Left lung (tissue), 14 donors: ENCODE measurements at places on chromosomes 2 and 18. TPM values are rescaled to one million over a fixed set of nuclear protein-coding genes. Genes with fewer than 3 reads are reported as not detected.
A peak's percentile ranks its signal among the peaks of the same experiment; 100 is the strongest.

- no peak for DNase-seq
These were observed 96.1 kb downstream of the ITGA4 start for GRCh38 chr2:181553244-181553643.

Gene HOXD12
- not detected for polyA plus RNA-seq

Gene HOXD10
- 0.48 TPM for polyA plus RNA-seq

- DNase-seq, result no peak
These were observed 104.7 kb upstream of the CNGA3 start for GRCh38 chr2:98241592-98241991.

DNA sequence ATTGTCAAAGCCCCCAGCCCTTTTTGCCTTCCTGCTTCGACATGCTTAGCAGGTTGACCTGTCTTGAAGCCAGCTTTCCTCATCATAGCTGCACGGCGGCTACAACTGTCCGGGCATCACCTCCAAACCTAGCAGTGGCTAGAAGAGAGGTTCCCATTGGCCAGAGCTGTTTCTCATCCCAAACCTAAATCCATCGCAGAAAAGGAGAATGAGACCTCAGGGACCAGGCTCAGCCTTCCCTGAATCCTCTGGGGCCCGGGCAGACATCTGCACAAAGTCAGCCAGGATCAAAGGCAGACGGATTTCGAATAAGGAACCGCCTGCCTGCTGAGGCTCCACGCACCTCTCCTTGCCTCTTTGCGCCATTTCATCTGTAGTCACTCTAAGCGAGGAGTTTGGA, 101.7 kb upstream of the SLC66A3 start:
- no peak for DNase-seq

- DNase-seq, result no peak
These were observed 65.0 kb downstream of the SCG2 start for GRCh38 chr2:223537115-223537514.

DNA sequence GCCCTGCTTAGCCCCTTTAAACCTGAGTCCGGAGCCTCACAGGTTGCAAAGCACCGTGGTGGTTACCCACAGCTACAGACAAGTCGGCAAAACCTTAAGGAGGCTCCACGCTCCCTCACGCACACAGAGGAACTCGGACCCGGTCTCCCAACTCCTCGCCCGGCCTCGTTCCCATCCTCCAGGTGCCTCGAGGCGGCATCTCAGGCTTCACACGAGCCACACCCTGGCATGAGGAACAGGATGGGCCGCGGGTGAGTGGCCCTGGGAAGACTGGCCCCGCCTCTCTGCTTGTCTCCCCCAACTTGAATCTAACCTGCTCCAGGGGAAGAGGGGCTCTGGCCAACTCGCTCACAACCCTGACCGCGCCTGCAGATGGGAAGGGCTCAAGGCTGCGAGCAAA, 97.4 kb downstream of the EIPR1 start:
- no peak for DNase-seq

Gene BARD1
- polyA plus RNA-seq, result 20.5 TPM

DNA sequence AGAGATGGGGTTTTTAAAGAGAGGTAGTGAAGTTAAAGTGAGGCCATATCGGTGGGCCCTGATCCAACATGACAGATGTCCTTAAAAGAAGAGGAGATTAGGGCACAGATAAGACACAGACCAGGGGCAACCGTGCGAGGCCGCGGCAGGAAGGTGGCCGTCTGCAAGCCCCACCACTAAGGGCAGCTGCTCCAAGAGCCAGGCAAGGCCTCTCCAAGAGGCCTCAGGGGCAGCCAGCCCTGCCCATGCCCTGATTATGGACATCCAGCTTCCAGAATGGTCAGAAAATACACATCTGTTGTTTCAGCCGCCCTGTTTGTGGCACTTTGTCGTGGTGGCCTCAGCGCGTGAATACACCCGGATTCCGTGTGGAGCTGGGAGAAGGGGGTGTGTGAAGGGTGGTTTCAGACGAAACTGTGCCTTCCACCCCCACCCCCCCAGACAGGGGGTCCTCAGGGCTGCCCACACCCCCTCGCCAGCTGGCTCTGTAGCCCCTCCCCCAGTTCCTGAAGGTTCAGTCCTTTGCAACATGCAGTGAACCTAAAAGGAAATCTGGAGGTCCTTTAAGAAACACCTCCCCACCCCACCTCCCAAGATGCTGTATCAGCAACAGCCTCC, 74.1 kb upstream of the SMAD7 start:
- DNase-seq, result no peak

Gene POTEC
- polyA plus RNA-seq, result 0.03 TPM

DNA sequence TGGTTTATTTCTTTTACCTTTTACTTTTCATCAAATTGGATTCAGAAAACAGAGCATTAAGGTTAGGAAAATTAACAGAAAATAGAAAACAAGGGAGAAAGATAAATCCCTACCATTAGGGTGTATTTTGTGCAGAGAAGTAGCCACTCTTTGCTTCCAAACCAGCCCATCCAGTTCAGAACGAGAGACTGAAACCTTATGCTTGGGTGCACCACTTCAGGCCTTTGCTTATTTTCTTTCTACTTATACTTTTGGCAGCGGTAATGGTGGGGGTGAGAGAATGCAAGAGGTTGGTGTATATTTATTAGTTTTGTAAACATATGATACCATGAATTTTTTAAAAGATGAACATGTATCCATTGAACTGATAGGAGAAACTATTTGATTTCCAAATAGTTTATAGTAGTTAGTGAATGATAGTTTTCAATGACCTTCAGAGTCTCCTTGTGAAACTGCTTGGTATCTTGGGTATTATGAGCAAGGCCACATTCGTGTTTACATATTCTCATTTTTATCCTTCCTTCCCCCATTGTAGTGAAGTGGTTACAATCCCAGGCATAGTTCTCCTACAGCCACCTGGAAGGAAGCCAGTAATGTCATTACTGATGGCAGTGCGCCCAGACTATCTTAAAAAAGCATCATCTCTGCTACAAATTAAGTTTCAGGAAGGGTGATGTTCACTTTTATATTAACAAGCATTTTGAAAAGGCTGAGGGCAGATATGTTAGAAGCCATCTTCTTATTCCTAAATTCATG, 60.8 kb downstream of the MFSD6 start:
- peak; percentile 94 for DNase-seq

- DNase-seq, result no peak
These were observed 691.0 kb downstream of the ZEB2 start for GRCh38 chr2:143828763-143829537.

DNA sequence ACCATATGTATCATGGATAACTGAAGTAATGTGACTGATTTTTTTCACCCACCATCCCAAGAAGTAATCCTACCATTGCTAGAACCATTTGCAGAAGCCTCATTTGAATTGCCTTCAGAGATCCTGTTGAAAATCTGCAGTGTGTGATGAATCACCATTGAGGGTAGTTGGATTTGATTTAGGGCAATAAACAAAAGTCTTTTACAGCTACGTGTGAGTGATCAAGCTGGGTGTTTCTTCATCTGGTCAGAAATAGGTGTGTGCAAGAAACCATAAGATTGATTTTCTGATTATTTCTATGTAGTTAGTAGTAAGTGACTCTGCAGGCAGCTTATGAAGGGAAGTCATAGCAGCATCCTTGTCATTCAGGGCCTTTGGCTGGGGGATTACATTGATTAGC, 159.6 kb downstream of the MGAT5 start:
- DNase-seq, result no peak

Gene PRADC1
- 12.8 TPM for polyA plus RNA-seq

- DNase-seq, result peak; percentile 49
These were observed 29.1 kb downstream of the RTP5 start for GRCh38 chr2:241898463-241899270.

DNA sequence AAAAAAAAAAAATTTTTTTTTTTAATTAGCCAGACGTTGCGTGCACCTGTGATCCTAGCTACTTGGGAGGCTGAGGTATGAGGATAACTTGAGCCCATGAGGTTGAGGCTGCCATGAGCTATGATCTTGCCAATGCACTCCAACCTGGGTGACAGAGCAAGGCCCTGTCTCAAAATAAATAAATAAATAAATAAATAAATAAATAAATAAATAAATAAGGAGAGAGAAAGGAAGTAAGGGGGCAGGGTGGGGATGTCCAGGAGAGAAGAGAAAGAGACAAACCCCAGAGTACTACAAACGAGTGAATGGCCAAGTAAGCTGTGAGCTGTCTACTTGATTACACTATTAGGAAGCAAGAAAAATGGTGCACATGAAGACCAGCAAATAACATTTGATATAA, 7.7 kb upstream of the PMAIP1 start:
- DNase-seq, result no peak

DNA sequence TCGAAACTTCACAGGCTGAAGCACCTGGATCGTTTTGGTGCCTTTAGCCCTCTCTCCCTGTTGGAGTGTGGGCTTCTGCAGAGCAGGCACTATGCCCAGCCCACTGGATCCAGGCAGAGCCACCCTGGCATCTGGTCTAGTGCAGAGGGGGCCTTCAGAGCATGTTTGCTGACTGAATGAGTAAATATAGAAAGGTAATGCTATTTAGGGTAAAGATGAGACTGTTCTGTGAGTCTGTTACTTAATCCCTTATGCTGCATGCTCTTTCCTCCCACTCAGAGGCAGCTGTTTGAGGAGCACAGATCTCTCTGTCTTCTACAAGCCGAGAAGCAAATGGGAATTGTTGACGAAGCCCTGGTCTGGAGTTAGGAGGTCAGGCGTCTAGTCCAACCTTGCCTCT, 130.2 kb downstream of the RGPD3 start:
- DNase-seq, result no peak

Gene CYS1
- polyA plus RNA-seq, result 18.8 TPM

DNA sequence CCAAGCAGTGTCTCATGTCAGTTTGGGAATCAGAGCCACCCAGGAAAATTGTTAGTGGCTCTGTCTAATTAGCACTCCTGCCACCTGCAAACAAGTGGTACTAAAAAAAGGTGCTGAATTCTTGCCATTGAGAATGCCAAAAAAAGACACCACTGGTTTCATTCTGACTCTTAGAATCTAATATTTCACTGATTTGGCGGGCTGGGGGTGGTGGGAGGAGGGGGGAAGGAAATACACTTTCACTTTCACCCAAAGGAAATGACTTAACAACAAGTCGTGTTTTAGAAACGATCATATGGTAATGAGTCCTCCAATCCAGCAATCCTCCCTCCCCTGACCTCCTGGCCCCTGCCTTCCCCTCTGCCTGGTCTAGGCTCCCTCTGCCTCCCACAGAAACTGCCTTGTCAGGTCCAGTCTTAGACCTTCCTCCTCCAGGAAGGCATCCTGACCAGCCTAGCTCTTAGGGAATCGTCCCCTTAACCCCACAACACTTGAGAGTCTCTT, 4.4 kb upstream of the KLHL29 start:
- no peak for DNase-seq

Gene CMPK2
- 3.9 TPM for polyA plus RNA-seq

DNA sequence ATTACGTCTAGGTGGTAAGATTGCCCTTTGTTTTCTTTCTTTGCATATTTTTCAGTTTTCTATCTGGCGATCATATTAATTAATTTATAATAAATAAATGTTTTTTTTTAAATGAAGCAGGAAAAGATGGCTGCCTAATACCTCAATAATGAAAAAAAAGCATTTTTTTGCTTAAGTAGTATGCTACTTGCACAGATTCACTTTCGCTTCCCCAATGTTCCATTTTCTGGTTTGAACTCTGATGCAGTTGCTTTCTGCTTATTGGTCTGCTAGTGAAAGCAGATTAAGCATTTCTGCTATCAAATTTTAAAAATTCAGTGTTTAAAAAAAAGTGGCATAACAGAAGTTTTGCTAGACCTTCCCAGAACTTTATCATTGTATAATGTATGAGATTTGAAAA, 11.9 kb upstream of the TMEM182 start:
- no peak for DNase-seq

DNA sequence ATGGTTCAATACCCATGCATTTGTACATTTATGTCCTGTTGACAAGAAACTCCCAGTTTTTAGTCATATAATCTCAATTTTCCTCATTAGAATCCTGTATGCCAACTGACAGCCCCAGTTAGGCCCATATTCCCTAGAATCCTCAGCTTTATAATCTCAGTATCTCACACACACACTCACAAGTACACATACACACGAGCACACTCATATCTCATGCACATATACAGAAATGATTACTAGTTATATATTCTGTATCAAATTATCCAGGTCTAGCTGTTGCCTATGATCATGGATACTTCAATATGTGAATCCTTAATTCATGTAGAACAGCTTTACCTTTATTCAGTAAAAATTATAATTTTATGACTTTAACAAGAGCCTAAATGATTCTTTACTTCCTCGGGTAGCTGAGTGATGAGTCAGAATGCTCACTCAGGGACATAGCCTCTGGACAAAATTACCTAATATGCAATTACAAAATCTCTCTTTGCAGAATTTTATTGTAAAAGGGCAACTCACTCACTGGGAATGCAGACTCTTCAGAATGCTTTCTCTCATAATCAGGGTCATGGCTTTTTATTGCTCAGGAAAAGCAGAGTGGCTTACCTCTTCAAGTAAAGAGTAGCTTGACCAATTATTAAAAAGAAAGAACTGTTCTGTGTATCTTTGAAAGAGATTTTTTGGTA, 193.6 kb upstream of the PIK3C3 start:
- DNase-seq, result no peak

- DNase-seq, result no peak
These were observed 26.8 kb upstream of the TACR1 start for GRCh38 chr2:75226099-75226498.

- DNase-seq, result no peak
These were observed 45.4 kb downstream of the EXOC6B start for GRCh38 chr2:72780477-72780876.

DNA sequence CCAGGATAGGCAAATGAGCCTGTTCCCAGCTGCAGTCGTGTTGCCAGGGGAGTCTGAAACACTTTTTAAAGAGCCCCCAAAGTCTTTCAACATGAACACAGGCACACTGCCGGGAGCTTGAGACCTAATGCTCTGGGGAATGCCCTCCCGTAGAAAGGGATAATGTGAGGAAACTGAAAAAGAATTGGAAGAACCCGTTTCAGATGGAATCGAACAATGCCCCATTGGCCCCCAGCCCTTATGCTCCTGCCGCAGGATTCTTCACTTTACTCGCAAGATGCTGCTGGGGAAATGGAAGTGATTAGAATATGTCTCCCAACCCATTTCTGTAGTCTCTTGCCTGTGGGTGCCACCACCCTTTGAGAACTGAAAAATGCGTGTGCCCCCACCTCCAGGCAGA, 136.3 kb upstream of the GATA6 start:
- DNase-seq, result no peak

Gene TRABD2A
- polyA plus RNA-seq, result 23.5 TPM

GRCh38 chr18:48193521-48194492, 215.4 kb downstream of the ZBTB7C start:
- no peak for DNase-seq

- DNase-seq, result no peak
These were observed 112.7 kb upstream of the SESTD1 start for GRCh38 chr2:179377296-179377695.

- no peak for DNase-seq
These were observed 258.8 kb downstream of the DLGAP1 start for GRCh38 chr18:4196351-4196750.

Gene ERBB4
- polyA plus RNA-seq, result 1.0 TPM

GRCh38 chr2:187769437-187769836, 215.2 kb upstream of the TFPI start:
- no peak for DNase-seq
